ENCODE measurements at places on chromosomes 3 and 15.

- DNase-seq: peak; percentile 65
Measured at GRCh38 chr15:26771578-26772153, 1.2 kb downstream of the GABRB3 start.

DNA sequence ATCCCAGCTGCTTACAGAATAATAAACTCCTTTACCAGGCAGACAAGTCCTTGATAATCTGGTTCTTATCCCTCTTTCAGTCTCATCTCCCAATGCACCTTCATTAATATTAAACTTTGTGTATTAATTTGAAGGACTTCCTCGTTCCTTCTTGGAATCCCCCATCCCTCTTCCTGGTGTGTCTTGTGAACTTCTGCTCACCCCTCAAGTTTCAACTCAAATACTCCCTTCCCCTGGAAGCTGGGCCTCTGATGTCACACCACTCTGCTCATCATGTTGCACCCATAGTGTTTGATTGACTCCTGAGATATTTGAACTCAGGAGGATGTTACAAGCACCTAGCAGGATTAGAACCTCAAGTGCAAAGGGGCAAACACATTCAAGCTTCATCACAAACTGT lies 3.3 kb upstream of the STT3B start:
- DNase-seq: no peak

GRCh38 chr15:74613089-74613952 lies 2.3 kb upstream of the CLK3 start:
- DNase-seq: no peak

DNA sequence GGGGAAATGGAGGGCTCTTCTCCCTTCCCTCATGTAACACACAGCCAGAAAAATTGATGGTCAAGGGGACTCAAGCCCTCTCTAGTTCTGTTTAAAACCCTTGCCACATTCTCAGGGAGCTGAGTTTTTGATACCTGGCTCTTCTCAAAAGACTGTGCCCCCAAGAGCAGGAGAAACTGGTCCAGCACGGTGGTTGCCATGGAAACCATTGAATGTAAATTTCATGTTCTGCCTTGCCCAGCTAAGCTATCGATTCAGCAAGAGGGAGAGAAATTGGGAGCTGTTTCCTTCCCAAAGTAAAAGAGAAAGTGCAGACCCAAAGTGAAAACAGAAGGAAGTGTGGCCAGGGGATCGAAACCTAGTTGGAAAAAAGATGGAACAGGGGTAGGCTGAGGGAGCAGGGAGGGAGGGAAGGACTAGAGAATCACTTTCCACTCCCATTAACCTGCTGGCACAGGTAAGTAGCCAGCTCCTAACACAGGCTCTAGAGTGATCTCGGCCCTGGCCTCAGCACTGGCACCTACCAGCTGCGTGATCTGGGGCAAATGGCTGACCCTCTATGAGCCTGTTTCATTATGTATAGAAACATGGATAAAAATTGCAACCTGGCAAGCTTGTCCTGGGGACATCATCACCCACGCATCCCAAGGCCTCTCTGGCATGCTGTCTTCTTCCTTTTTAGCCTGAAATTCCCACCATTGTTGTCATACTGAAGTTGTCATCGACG lies 140.9 kb downstream of the TPRA1 start:
- no peak for DNase-seq

GRCh38 chr3:1275495-1275894 lies 182.7 kb downstream of the CNTN6 start:
- peak; percentile 53 for DNase-seq

GRCh38 chr15:37038716-37039106 lies 61.6 kb downstream of the MEIS2 start:
- DNase-seq: peak; percentile 71

- DNase-seq: no peak
Measured at GRCh38 chr3:187737006-187737367, 8.3 kb downstream of the BCL6 start.

GRCh38 chr3:147216143-147216673 lies 190.1 kb downstream of the ZIC4 start:
- DNase-seq: no peak

- no peak for DNase-seq
Measured at GRCh38 chr15:58019503-58020376, 45.8 kb downstream of the ALDH1A2 start.

DNA sequence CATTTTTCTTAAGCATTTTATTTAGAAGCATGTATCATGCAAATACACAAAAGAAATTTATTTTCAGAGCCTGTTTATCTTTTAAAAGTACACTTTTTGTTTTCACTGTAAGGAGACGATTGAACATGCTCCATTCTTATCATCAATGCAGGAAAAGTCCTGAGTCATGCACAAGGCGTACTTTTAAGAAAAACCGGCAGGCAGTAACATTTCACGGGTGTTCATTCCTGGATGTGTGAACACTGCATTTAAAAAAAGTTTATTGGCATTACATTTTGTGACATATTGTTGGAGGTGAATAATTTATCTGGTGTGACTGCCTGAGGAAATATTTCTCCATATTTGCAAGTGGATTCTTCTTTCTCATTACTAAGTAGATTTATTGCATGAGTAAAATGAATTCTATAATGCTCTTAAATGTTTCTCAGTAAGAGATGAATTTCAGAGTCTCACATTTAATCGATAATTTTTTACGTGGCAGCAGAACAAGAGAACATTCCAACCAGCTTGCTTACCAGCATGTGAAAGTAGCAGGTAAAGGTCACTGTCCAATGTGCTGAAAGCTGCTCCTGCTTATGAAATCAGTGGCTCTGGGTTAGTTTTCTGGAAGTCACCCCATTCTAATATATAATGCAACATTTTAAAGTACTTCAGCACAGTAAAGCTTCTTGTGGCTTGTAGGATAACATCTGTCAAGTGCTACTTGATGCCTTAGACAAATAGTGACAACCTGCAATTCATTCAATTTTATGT lies 87.0 kb downstream of the SV2B start:
- no peak for DNase-seq

GRCh38 chr15:90557186-90558084 lies 27.7 kb downstream of the CRTC3 start:
- DNase-seq: peak; percentile 72

- no peak for DNase-seq
Measured at GRCh38 chr3:122310361-122310760, 14.7 kb upstream of the CSTA start.

DNA sequence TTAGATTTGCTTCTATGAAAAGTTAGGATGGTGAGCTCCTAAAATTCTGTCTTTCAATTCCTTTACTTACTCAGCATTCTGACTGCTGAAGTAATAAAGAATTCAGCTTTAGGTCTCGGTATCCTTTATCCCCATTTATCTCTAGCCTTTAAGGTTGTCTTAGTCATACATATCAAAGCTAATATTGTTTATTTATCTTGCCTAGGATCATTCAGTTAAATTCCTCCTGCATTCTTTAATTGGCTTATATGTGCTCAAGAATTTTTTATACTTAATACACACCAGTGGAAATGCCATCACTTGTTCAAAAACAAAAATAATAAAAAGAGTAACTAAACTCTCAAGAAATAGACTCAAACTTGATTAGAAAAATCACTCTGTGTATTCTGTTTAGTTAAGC lies 507.0 kb downstream of the ZPLD1 start:
- DNase-seq: no peak

DNA sequence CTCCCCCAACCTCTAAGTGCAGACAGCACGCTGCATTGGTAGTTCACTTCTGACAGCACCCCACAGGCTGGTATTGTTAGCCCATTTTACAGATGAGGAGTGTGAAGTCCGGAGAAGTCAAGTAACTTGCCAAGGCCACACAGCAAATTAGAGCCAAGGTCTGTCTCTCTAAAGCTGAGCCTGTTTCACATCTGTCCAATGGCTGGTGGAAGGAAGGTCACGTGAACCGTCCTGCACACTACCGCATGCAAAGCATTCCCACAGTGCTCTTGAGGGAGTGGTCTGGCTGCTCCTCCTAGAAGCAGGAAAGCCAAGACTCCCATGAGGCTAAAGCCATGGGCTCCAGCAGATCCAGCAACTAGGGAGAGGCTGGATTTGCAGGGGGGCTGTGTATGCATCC lies 50.0 kb downstream of the MGLL start:
- DNase-seq: no peak

- DNase-seq: no peak
Measured at GRCh38 chr3:65535260-65535659, 503.5 kb downstream of the MAGI1 start.

DNA sequence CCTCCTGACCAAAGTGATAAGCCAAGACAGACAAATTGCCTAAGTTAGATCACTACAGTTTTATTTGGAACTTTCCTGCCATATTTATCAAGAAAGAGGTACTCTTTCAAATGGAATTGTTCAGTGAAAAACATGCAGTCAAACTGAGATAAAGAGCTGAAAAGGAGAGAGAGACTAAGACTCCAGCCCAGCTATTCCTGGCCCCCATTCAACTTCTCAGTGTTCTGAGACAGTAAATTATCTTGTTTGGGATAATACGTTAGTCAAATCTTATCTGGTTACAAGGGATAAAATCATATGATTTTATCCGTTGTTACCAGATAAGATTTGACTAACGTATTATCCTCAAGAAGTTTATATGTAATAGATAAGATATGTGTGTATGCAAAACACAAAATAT lies 67.6 kb upstream of the CMC1 start:
- DNase-seq: no peak

GRCh38 chr15:29785642-29786041 lies 36.6 kb downstream of the TJP1 start:
- no peak for DNase-seq

GRCh38 chr3:150830094-150830681 lies 67.2 kb upstream of the SIAH2 start:
- peak; percentile 31 for DNase-seq

DNA sequence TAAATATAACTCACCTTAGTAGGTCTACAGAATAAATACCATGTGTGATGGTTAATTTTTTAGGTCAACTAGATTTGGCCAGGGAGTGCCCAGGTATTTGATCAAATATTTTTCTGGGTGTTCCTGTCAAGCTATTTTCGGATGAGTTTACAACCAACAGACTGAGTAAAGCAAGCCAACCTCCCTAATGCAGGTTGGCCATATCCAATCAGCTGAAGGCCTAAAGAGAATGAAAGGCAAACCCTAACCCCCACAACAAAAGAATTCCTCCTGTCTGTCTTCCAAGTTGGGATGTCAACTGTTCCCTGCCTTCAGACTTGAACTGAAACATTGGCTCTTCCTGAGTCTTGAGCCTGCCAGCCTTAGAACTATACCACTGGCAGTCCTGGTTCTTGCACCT lies 28.6 kb downstream of the TASOR start:
- no peak for DNase-seq

- DNase-seq: no peak
Measured at GRCh38 chr15:65249641-65250040, 37.0 kb downstream of the PARP16 start.

DNA sequence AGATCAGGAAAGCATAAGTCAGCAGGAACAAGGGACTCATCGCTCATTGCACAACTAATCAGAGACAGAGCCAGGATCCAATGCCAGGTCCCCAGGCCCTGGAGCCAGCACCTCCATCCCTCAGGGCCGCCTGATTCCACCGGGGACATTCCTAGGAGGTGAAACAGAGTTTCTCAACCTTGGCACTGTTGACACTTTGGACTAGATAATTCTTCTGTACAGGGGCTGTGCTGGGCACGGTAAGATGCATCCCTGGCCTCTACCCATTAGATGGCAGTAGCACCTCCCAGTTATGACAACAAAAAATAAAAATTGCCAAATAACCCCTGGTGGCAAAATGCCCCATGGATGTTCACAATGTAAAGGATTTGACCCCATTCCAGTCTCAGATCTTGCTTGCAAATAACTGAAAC lies 127.7 kb downstream of the MTHFS start:
- peak; percentile 25 for DNase-seq

GRCh38 chr3:18215639-18216038 lies 209.5 kb downstream of the SATB1 start:
- DNase-seq: no peak

- no peak for DNase-seq
Measured at GRCh38 chr15:28019594-28020309, 79.4 kb downstream of the OCA2 start.

GRCh38 chr3:49006408-49007067 lies 653 bp upstream of the WDR6 start:
- DNase-seq: no peak

- no peak for DNase-seq
Measured at GRCh38 chr3:71896751-71897150, 111.8 kb upstream of the PROK2 start.

DNA sequence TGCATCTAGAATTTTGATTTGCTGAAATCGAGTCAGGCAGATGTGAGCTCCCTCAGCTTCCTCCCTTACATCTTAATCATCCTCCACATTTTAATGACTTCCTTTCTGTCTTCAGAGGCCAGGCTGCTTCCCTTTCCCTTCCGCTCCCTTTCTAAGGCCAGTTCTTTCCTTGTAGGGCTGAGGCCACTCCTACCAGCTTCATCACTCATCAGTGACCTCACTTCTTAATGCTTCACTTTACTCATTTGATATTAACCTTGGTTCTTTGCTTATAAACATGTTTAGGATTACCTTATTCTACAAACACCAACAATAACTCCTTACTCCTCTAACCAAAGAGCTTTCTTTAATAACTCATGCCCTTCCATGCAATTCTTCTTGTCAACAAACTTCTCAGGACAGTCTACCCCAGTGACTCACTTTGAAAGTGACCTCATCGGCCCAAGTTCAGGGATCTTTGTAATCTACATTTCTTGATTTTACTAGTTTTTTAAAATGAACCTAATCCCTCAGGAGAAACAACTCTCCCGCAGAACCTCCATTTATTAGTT lies 23.9 kb downstream of the ILDR1 start:
- no peak for DNase-seq

DNA sequence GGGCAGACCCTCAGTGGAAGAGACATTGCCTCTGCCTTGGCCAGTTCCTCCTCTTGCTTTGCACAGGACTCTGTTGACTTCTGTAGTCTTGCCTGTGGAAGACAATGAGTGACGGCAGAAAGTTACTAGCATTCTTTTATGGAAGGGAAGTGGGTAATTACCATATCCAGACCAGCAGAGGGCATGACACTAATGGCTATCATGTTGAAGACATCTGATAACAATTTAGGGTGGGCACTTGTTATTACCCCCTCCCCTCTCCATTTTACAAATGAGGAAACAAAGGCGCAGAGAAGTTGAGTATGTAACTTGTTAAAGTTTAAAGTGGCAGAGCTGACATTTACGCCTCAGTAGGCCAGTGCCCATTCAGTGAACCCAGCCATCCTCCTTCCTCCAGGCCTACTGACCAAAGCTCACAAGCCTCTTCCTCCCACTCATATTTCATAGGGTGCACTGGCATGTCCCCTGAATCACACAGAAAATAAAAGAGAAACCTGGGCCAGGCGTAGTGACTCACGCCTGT lies 48.2 kb upstream of the FMN1 start:
- no peak for DNase-seq

GRCh38 chr3:171835116-171835515 lies 8.0 kb upstream of the TMEM212 start:
- no peak for DNase-seq

GRCh38 chr3:150101016-150101415 lies 130.3 kb upstream of the PFN2 start:
- no peak for DNase-seq
